Activated CD4-positive, alpha-beta T cell treated with anti-CD3 and anti-CD28 coated beads, Interleukin-2, Interleukin-6, amounts not matched to agents 100 ng/mL and 50 ng/mL, durations not matched to agents 16 hours and 8 hours (primary cell): ENCODE measurements at places on chromosomes 5 and 9.
A peak's percentile ranks its signal among the peaks of the same experiment; 100 is the strongest.

- no peak for DNase-seq
These were observed 40.1 kb upstream of the SUB1 start for GRCh38 chr5:32545102-32545800.

DNA sequence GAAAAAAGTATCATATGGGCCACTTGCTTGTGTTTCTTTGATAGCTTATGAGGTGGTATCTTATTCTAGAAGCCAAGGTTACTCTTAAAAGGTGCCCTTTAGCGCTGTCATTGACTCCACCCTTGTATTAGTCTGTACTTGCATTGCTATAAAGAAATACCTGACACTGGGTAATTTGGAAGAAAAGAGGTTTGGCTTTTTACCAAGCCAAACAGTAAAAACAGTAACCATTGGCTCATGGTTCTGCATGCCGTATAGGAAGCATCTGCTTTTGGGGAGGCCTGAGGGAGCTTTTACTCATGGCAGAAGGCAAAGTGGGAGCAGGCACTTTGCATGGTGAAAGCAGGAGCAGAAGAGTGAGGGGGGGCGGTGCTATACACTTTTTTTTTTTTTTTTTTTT lies 87.4 kb downstream of the TEK start:
- no peak for DNase-seq

GRCh38 chr5:179431221-179431824 lies 86.1 kb upstream of the ADAMTS2 start:
- DNase-seq: no peak

DNA sequence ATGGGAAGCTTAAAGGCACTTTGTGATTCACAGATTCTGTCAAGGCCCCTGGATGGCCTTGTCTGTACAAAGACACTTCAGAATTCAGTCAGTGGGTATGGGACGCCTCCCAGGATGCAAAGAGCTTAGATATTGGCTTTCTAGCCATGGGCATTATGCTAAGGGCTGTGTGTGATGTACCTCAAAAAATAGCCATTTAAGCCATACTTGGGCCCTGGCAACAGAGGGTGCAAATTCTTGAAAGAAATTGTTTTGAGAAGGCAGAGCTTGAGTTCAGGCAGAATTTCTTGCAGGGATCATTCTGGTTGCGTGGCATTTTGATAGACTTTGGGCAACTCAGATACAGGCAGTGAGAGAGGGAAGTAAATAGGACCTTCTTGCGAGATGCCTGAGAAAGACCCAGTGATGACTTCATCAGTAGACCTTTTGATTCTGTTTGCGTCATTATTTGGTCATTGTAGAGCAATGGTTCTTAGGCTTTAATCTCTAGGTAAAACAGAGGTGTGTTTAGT lies 3.9 kb downstream of the CYFIP2 start:
- peak; percentile 71 for DNase-seq
